ENCODE measurements at places on chromosomes 7 and 10.

DNA sequence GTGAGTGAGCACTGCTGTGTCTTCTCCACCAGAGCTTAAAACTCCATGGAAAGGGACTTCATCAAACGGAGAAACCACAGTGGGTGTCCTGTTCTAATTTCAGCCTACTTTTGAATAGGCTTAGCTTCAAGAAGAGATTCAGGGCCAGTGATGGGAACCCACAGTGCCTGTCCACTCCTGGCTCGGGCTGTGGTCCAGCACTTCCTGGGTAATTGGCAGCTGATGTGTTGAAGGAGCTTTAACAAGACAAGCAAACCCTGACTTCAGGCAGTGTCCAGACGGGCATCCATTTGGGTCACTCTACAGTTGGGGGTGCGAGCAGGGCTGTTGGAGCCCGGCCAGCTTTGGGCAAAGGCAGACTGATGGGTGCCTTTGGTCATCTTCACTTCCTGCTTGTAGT, 14.5 kb downstream of the VWC2 start:
- no peak for DNase-seq

GRCh38 chr7:26860361-26860760, 4.0 kb downstream of the SKAP2 start:
- no peak for DNase-seq

DNA sequence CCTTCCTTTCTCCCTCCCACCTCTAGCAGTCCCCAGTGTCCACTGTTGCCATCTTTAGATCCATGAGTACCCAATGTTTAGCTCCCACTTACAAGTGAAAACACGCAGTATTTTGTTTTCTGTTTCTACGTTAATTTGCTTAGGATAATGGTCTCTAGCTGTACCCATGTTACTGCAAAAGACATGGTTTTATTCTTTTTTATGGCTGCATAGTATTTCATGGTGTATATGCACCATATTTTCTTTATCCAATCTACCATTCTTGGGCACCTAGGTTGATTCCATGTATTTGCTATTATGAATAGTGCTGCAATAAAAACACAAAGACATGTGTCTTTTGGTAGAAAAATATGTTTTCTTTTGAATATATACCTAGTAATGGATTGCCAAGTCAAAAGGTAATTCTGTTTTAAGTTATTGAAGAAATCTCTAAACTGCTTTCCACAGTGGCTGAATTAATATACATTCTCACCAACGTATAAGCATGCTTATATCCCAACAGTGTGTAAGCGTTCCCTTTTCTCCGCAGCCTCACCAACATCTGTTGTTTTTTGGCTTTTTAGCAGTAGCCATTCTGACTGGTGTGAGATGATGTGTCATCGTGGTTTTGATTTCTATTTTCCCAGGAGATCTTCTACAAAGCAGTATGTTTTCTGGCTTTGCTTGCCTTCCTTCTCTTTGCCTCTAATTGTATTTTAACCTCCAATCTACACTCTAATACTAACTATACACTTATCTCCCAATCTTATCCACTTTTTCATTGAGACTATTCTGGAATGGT, 179.5 kb upstream of the PHF14 start:
- no peak for DNase-seq

- no peak for DNase-seq
Measured at GRCh38 chr7:13327669-13328068, 640.2 kb downstream of the ARL4A start.

Measured in left renal cortex interstitium (tissue), 4 donors.